ENCODE measurements at places on chromosomes 5 and 9.

DNA sequence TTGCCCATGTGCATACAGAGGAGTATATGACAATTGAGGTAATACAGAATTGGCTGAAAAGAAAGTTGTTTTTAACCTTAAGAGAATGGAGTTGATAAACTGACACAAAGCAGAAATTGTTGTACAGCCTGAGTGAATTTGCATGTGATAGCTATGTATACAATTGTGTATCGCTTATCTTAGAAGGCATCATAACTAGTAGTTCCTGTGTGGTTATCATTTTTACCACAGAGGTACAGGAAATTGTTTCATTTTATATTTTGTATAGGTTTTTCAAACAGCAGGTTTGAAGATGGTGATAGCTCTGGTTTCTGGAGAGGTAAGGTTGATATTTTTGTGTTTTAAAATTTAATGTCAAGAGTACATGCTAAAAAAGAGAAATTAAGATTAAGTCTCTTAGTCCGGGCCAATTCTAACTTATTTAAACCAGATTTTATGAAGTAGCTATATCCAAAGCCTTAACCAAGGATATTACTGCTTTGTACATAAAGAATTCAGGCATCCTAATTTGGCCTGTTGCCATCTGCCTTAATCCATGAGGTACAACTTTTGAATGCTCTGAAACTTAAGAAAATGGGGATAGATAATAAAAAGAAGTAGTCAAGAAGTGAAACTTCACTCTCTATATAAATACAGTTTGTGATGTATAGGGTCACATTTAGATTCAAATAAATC lies 26.0 kb downstream of the DDX4 start:
- no peak for DNase-seq

- DNase-seq, result no peak
Measured at GRCh38 chr9:91805031-91805430, 145.0 kb downstream of the ROR2 start.

GRCh38 chr9:119181561-119181960 lies 187.7 kb downstream of the BRINP1 start:
- no peak for DNase-seq

GRCh38 chr5:179438461-179438860 lies 93.2 kb upstream of the ADAMTS2 start:
- DNase-seq, result no peak

DNA sequence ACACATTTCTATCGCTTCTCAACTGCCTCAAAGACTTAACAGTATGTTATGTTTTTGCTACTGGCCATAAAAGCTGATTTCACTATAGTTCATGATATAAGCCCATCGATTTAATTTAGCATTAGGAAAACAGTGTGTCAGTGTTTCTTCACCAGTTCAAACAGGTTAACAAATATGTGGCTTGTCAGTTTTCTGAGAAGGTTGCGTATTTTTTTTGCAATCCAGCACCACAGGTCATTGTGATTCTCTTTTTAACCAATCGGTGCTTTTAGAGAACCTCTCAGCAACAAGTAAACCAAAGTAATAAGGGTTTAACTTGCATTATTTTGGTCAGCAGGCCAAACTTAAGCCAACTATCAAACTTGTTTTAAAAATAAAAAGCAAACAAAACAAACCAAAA lies 409.6 kb downstream of the NFIB start:
- DNase-seq, result no peak
